ENCODE measurements at places on chromosomes 1 and 21. TPM values are rescaled to one million over a fixed set of nuclear protein-coding genes. Genes with fewer than 3 reads are reported as not detected.

The FCRL5 gene
- not detected for total RNA-seq

The CD1B gene
- not detected for total RNA-seq

The C1orf185 gene
- not detected for total RNA-seq

The CACNA1S gene
- 0.38 TPM for total RNA-seq

The LYPD8 gene
- 11.0 TPM for total RNA-seq

The ADAMTS4 gene
- 16.9 TPM for total RNA-seq

The HSD11B1 gene
- total RNA-seq, result 5.0 TPM

The LRRC39 gene
- 6.4 TPM for total RNA-seq

The CA6 gene
- not detected for total RNA-seq

The IVL gene
- total RNA-seq, result not detected

The TEX38 gene
- total RNA-seq, result not detected

The ZNF695 gene
- total RNA-seq, result 0.50 TPM

The RHD gene
- not detected for total RNA-seq

The NUF2 gene
- 0.98 TPM for total RNA-seq

The KCNK1 gene
- total RNA-seq, result 40.8 TPM

The TFF1 gene
- not detected for total RNA-seq

The BRDT gene
- not detected for total RNA-seq

The SLAMF7 gene
- not detected for total RNA-seq

The NBPF20 gene
- 9.0 TPM for total RNA-seq

The PTPRC gene
- 10.9 TPM for total RNA-seq

The CLCA1 gene
- total RNA-seq, result not detected

The CD1D gene
- 0.34 TPM for total RNA-seq

The MEX3A gene
- total RNA-seq, result 2.3 TPM

The GGPS1 gene
- 35.6 TPM for total RNA-seq
